Inflammatory macrophage treated with lipopolysaccharide for 4 hours (primary cell): ENCODE measurements at places on chromosomes 12 and 14.

DNA sequence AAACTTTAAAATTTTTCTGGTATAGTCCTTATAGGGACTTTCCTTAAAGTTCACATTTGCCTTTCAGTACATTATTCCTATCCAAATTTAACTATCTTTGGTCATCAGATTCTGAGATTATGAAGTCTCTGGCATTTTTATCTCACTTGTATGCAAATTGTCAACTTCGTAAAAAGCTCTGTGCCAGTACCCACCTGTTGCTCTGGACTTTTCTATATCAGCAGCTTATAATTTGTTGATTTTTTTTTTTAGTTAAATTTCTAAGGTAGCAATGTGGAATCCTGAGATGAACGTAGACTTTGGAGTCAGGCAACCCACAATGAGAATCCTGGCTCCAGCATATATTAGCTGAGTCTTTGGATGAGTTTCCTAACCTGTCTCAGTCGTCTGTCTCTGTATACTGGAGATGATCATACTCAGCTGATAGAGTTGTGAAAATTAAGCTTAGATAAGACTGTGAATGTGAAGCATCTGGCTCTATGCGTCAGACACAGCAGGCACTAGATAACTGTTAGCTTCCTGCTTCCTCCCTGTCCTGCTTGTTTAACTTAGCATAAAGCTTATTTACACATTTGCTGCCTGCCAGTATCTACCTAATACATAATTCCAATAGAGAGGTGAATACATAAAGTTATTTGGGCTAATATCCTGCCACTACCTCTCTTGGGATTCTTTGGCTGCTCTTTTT is 59.8 kb downstream of the MARK3 start:
- DNase-seq: peak; percentile 61

DNA sequence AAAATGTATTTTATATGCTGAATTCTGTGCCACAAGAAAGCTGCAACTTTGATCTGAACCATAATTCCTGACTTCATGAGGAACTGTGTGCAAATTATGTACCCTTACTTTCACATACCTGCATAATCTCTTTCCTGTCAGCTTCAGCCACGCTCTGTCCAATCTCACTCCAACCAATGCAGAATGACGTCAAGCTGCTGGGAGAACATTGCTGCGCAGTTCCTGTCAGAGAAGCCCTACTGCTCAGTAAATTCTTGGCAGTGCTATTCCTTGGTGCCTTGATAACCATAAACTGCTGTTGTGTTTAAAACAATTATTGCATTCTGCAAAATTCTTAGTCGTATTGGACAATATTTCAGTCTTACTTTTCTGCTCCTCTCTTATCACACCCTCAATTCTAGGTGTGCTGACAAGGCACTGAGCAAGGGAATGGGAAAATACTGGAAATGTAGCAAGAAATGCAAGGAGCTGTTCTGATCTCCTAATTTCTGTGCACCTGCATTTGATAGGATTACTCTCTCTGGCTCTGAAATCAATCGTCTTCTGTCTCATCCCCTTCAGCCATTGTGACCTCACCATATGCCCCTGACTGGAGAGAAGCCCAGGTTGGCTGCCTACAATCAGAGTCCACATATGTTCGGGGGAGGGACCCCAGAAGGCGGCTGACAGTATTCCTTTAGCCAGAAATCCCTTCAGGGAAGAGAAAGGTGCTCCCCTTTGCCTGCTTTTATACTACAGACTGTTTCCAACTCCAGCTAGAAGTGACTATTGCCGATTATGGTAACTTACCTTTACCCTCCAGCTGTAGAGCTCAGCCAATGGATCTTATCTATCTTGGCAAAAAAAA is 274.9 kb upstream of the NOVA1 start:
- DNase-seq: no peak

GRCh38 chr14:69685218-69685616 is 73.8 kb downstream of the SUSD6 start:
- peak; percentile 73 for DNase-seq

GRCh38 chr14:60510951-60511599 is 2.1 kb downstream of the SIX6 start:
- DNase-seq: no peak

GRCh38 chr12:49867570-49868341 is 24.9 kb upstream of the BCDIN3D start:
- DNase-seq: no peak

DNA sequence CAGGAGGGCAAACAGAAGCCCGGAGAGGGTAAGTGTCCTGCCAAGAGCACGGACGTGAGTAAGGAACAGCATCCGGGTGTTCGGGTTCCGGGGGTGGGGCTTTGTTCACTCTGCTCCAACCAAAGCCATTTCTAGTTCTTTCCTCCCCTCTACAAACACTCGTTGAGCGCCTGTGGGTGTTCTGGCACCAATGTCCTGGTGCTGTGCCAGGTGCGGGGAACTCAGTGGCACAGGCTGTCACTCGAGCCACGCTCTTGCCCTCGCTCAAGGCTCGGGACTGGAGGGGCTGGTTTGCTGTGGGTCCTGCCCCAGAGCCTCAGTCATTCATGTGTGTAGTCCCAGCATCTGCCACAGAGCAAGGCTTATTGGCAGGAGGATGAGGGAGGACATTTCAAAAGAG is 157.5 kb downstream of the CALM1 start:
- DNase-seq: no peak

DNA sequence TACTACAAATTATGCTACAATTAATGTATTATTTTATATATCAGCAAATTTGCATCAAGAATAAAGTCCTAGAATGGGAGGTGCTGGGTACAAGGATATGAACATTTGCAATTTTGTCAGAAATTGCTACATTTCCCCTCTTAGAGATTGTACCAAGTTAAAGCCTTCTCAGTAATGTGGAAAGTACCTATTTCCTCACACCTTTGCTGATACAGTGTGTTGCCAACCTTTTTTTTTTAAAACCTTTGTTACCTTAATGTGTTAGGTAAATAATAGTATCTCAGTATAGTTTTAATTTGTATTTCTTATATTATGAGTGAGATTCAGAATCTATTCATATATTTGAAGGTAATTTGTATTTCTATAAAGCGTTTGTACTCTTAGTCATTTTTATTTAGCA is 95.4 kb upstream of the HIF1A start:
- DNase-seq: peak; percentile 48

- no peak for DNase-seq
These were observed 138.7 kb downstream of the CCDC91 start for GRCh38 chr12:28328967-28329366.

DNA sequence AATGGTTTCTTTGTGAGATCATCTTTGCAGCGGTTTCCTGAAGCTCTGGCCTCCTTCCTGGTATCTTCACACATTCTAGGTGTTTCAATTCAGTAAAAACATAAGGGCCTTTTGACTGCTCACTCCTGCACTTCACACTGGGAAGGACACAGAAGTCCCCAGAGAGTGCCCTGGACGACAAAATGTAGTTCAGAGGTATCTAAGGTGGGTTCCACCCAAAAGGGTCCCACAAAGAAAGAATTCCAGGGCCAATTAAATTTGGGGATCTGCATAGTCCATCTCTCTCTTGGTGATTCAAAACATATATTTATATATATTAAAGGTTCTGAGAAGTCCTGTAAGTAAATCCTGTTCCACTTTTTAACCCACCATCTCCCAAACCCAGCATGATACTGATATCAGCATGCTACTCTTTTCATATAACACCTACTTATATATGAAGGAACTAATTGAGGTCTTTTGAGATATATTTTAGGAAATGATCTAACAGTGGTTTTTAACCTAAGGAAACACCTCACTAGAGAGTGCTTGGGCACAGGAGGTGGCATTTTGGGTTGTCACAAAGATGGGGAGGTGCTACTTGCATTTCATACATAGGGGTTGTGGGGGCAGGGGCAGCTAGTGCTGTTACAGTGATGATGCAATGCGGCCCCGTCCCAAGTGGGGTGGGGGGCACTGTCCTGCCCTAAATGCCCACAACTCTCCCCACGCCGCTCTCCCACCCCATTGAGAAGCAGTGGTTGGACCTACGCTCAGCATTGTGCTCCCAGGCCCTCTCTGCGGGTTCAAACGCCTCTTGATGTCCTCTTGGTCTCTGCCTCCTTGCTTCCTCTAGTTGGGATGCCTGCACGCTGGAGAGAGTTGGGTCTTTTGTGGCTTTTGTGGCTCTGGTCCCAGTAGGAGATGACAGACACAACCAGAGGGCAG is 109.4 kb downstream of the ARF6 start:
- DNase-seq: no peak

- DNase-seq: no peak
These were observed 14.0 kb upstream of the MFAP5 start for GRCh38 chr12:8676651-8677050.

DNA sequence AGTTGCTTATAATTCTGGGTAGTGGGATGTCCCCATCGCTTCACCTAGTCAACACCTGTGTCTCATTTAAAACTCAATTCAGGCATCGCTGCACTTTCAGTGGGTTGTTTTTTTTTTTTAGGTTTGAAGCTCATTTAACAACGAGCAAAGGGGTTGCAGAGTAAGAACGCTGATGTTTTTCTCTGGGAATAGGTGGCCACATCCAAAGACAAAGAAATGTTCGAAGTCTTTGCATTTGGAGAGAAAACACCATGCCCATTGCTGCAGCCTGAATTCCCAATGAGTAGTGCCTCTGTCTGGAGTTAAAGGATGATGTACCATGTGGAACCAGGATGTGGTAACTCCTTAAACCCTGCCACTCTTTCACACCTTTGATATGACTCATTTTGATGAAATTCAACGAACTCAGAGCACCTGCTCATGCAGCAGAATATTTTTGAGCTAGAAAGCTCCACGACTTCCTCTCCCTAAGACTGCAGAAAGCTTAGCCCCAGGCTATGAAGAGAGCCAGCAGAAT is 35.1 kb upstream of the BATF start:
- no peak for DNase-seq

DNA sequence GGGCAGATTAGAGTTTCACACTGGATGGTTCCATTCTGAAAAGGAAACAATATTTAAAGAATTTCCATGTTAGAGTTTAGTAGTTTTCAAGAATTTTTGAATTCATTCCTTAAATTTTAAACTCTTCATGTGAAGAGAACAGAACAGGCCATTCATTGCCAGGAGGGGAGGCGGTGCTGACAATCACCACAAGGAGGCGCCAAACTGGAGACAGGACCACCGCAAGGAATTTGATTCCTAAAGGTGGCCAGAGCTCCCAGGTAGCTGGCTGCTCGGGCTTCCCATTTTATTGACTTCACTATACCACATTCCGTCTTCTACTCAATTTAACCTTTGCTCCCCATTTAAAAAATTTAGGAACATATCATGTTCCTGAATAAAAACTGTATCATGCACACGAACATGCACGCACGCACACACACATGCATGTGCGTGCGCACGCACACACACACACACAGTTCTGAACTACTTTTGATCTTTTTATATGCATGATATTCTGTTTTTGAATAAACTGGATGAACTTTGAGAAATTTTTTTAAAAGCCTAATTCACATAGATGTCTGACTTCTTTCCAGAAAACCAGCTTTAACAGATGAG is 101.2 kb downstream of the NELL2 start:
- peak; percentile 5 for DNase-seq

- DNase-seq: peak; percentile 82
These were observed 89.3 kb downstream of the OSBPL8 start for GRCh38 chr12:76470028-76470939.

- DNase-seq: peak; percentile 91
These were observed 50.7 kb downstream of the TPCN1 start for GRCh38 chr12:113271853-113272561.

GRCh38 chr14:36325853-36326252 is 5.4 kb upstream of the MBIP start:
- DNase-seq: no peak

DNA sequence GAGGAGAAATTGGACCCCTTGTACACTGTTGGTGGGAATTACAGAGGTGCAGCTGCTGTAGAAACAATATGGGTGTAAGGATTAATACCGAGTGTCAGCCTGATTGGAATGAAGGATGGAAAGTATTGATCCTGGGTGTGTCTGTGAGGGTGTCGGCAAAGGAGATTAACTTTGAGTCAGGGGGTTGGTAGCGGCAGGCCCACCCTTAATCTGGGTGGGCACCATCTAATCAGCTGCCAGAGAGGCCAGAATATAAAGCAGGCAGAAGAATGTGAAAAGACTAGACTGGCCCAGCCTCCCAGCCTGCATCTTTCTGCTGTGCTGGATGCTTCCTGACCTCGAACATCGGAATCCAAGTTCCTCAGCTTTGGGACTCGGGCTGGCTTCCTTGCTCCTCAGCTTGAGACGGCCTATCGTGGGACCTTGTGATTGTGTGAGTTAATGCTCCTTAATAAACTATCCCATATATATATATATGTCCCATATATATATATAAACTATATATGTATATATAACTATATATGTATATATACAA is 38.4 kb upstream of the PPP2R5C start:
- DNase-seq: no peak

DNA sequence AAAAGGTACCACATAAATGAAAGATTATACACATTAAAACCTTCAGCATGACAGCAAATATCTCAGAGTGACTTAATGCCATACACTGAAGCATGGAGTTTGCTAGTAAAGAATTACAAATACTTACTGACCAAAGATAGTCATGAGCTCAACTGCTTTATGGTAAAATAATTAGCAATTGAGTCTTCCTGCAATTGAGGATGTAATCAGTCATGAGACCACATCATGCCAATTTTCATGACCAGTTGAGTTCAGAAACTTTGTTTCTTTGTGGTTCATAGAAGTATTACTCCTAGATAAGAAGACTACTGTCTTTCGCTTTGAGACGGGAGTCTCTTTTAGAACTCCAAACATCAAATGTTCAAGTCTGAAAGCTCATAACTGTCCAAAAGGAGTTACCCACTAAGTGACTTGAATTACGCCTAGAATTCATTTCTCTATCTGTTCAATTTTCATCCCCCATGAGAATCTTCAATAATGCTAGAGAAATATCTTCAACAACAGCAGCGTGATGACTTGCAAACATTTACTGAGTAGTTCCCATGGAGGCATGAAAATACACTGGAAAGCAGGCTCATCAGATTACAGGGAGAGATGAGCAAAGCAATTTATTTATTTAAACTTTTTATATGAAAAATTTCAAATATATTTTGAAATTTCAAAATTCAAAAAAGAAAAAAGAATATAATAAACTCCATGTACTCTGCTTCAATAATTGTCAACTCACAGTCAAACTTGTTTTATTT is 120.0 kb downstream of the BTG1 start:
- DNase-seq: peak; percentile 18

- no peak for DNase-seq
These were observed 787 bp downstream of the HECTD4 start for GRCh38 chr12:112381406-112381882.

GRCh38 chr12:49652921-49653520 is 29.7 kb downstream of the PRPF40B start:
- no peak for DNase-seq

GRCh38 chr12:59087077-59087673 is 166.9 kb upstream of the LRIG3 start:
- DNase-seq: no peak
